ENCODE measurements at places on chromosomes 13 and 19. TPM values are rescaled to one million over a fixed set of nuclear protein-coding genes. Genes with fewer than 3 reads are reported as not detected.

ZNF99 gene
- not detected for total RNA-seq

MATK gene
- 2.8 TPM for total RNA-seq

GRCh38 chr19:41570639-41571112 lies 5.3 kb upstream of the CEACAM21 start:
- no peaks in the 10 kb centered on the region for H3K36me3 ChIP-seq
- H3K4me1 ChIP-seq, result no peaks in the 10 kb centered on the region
- no peak overlapping the region for H3K27ac ChIP-seq
- DNase-seq, result peak; percentile 88

TMEM59L gene
- 1.4 TPM for total RNA-seq

FAM174C gene
- total RNA-seq, result 4.8 TPM

PRKCG gene
- 3.3 TPM for total RNA-seq

FXYD5 gene
- 11.6 TPM for total RNA-seq

DNA sequence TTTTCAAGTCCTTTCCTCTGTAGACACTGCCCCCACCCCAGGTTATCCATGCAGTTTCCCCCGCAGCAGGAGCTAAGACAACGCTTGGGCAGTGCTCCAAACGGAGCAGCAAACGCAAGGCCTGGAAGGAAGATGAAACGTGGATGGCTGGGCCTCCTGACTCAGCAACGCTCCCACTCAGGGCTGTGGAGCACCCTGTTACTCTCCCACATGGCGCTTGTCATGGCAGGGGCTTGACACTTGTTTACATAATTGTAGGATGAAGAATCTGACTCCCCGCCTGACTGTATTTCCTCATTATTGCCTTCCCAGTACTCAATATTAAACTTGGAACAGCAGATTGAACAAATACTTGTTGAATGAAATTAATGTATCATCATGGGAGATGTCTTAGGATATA lies 799 bp upstream of the C1QTNF9B start:
- no peaks in the 10 kb centered on the region for H3K4me1 ChIP-seq
- DNase-seq, result no peak
- H3K36me3 ChIP-seq, result no peaks in the 10 kb centered on the region
- H3K4me3 ChIP-seq, result no peak overlapping the region
- peaks cover 12% of the 10 kb centered on the region for H3K27me3 ChIP-seq

DNA sequence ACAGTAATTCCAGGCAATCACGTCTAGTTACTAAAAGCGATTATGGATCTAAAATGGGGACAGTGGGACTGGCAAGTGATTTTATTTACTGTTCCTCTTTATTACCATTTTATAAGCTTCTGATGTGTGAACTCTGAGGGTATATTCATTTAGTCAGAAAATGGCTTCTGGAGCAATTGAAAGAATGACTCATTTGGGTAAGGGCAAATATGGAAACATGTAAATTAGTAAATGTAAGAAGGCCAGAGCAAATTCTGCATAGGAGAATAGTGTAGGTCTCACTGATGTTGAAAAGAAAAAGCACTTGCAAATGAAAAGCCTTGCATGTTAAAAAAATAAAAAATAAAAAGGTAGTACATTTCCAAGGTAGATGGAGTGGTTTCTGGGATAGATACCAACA lies 262.2 kb downstream of the KLF5 start:
- H3K27ac ChIP-seq, result no peak overlapping the region
- H3K27me3 ChIP-seq, result no peaks in the 10 kb centered on the region
- DNase-seq, result no peak
- H3K4me3 ChIP-seq, result no peak overlapping the region

DNA sequence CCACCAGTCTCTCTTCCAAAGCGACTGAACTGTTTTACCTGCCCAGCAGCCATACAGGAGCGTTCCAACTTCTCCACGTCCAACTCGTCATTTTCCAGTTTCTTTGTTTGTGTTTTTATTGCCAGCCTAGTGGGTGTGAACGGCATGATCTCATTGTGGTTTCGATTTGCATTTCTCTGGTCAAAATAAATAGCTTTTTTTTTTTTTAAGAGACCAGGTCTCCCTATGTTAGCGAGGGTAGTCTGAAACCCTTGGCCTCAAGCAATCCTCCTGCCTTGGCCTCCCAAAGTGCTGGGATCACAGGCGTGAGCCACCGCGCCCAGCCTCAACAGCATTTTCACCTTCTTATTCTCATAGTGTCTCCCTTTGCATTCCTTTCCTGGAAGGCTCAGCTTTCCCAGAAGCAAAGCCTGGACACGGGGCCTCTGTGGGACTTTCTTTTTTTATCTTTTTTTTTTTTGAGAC lies 4.2 kb upstream of the JSRP1 start:
- no peak overlapping the region for H3K27ac ChIP-seq
- no peaks in the 10 kb centered on the region for H3K27me3 ChIP-seq
- H3K4me1 ChIP-seq, result no peaks in the 10 kb centered on the region
- H3K4me3 ChIP-seq, result no peak overlapping the region
- H3K36me3 ChIP-seq, result no peaks in the 10 kb centered on the region

- H3K36me3 ChIP-seq, result no peaks in the 10 kb centered on the region
- no peak overlapping the region for H3K4me3 ChIP-seq
- no peak overlapping the region for H3K27ac ChIP-seq
- no peaks in the 10 kb centered on the region for H3K4me1 ChIP-seq
- H3K27me3 ChIP-seq, result no peaks in the 10 kb centered on the region
- DNase-seq, result no peak
These were observed 57.5 kb downstream of the CPAMD8 start for GRCh38 chr19:16969135-16969534.

ADGRE3 gene
- not detected for total RNA-seq

DNA sequence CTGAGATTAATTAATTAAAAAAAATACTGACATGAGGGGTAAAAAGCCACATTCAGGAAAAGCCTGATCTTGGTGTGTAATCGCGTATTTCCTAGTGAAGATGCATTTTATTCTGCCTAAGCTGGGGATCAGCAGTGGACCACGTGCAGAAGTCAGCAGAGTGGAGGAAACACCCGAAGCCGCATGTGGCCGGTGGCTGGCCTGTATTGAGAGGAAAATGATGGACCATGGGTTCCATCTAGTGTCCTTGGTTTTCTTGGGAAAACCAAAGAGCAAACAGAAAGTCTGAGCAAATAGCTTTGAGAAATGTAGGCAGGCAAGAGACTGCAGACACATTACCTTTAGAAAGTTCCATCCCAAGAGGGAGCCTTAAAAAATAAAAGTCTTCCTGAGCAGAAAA lies 23.7 kb upstream of the SHISA2 start:
- H3K4me3 ChIP-seq, result no peak overlapping the region
- peak; percentile 52 for DNase-seq
- H3K27me3 ChIP-seq, result no peaks in the 10 kb centered on the region
- H3K4me1 ChIP-seq, result no peaks in the 10 kb centered on the region

GRCh38 chr13:24866488-24866887 lies 102.5 kb downstream of the RNF17 start:
- DNase-seq, result no peak
- no peaks in the 10 kb centered on the region for H3K36me3 ChIP-seq
- no peak overlapping the region for H3K4me3 ChIP-seq
- no peaks in the 10 kb centered on the region for H3K4me1 ChIP-seq

ERVV-1 gene
- not detected for total RNA-seq

DNA sequence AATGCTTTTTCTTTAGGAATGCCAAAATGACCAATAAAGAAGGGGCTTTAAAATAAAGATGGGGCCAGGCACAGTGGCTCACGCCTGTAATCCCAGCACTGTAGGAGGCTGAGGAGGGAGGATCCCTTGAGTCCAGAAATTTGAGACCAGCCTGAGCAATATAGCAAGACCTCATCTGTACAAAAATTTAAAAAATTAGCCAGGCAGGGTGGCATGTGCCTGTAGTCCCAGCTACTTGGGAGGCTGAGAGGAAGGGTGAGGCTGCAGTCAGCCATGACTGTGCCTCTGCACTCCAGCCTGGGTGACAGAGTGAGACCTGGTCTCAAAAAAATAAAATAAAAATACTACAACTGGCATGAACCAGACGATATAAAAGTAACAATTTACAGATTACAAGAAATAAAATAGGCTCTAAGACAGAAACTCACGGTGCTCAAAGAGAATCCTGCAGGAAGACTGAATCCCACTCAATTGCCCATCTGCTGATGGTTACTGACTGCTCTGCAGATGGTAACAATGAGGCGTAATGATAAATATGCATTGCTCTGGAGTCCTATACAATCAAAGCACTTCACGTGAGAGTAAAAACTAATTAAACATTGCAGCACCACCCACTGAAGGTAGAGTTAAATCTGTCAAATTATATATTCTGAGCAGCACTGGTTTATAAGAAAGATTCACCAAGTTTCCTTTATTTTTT lies 93.2 kb downstream of the LHFPL6 start:
- no peaks in the 10 kb centered on the region for H3K27me3 ChIP-seq
- peaks cover 19% of the 10 kb centered on the region for H3K4me1 ChIP-seq
- no peak overlapping the region for H3K4me3 ChIP-seq
- DNase-seq, result no peak

ERICH6B gene
- not detected for total RNA-seq

GRCh38 chr19:23346696-23347095 lies 48.6 kb downstream of the ZNF91 start:
- no peaks in the 10 kb centered on the region for H3K4me1 ChIP-seq
- H3K4me3 ChIP-seq, result no peak overlapping the region
- no peak for DNase-seq
- H3K36me3 ChIP-seq, result peaks cover 18% of the 10 kb centered on the region

RNF17 gene
- not detected for total RNA-seq

GRCh38 chr13:78659732-78660494 lies 958 bp upstream of the OBI1 start:
- peaks cover 9% of the 10 kb centered on the region for H3K4me1 ChIP-seq
- no peak for DNase-seq
- H3K27ac ChIP-seq, result no peak overlapping the region
- H3K27me3 ChIP-seq, result peaks cover 14% of the 10 kb centered on the region

GRCh38 chr13:107847406-107847805 lies 367.9 kb downstream of the LIG4 start:
- DNase-seq, result peak; percentile 63
- no peak overlapping the region for H3K27ac ChIP-seq
- no peaks in the 10 kb centered on the region for H3K27me3 ChIP-seq
- H3K36me3 ChIP-seq, result no peaks in the 10 kb centered on the region
- H3K4me1 ChIP-seq, result peaks cover 62% of the 10 kb centered on the region
- no peak overlapping the region for H3K4me3 ChIP-seq

DNA sequence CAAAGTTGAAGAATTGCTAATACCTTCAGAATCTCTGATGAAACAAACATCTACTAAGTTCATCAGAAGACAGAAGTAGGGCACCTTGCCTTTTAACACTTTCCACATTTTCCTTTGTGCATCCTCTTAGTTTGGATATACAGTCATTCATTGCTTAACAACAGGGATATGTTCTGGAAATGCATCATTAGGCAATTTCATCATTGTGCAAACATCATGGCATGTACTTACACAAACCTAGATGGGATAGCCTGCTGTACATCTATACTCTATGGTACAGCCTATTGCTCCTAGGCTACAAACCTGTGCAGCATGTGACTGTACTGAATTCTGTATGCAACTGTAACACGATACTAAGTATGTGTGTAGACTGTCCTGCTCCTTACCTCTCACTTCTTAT lies 169.8 kb downstream of the SUCLA2 start:
- H3K4me3 ChIP-seq, result no peak overlapping the region
- H3K27me3 ChIP-seq, result no peaks in the 10 kb centered on the region
- no peak for DNase-seq
- peaks cover 11% of the 10 kb centered on the region for H3K4me1 ChIP-seq
- no peaks in the 10 kb centered on the region for H3K36me3 ChIP-seq

DNA sequence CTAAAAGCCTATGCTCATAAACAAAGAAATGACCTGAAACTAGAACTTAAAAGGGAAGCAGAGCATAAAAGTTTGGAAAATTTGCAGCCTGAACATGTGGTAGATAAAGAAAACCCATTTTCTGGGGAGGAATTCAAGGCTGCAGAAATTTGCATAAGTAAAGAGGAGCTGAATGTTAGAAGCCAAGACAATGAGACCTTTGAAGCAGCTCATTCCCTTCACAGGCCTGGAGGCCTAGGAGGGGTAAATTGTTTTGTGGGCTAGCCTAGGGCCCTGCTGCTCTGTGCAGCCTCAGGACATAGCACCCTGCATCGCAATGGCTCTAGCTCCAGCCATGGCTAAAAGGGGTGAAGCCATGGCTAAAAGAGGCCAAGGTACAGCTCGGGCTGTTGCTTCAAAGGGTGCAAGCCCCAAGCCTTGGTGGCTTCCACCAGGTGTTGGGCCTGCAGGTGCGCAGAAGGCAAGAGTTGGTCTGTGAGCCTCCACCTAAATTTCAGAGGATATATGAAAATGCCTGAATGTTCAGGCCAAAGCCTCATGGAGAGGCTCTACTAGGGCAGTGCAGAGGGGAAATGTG lies 38.3 kb downstream of the ZIC2 start:
- H3K4me1 ChIP-seq, result no peaks in the 10 kb centered on the region
- H3K36me3 ChIP-seq, result no peaks in the 10 kb centered on the region
- H3K4me3 ChIP-seq, result no peak overlapping the region
- H3K27me3 ChIP-seq, result no peaks in the 10 kb centered on the region
- no peak overlapping the region for H3K27ac ChIP-seq
- no peak for DNase-seq

DNA sequence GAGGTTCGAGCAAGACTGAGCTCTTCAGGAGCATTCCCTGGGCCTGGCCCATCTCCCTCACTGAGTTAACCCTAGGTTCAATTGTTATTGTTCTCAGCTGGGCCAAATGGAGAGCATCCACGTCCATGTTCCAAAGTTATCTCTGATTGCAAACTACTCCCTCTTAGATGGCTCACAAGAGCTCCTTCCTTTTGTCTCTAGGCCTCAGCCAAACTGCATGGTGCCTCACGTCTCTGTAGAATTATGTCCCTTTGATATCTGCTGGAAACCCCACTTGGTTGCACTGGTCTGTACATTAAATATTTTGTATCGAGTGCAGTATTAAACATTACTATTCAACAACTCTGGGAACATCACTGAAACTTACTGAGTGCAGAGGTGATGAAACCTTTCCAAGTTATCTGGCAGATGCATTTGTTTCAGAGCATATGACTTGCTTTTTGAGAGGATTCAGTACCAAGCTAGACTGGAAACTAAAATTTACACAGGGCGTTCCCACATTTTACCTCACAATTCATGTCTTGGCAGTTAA lies 38.1 kb downstream of the DOCK9 start:
- no peaks in the 10 kb centered on the region for H3K36me3 ChIP-seq
- no peak overlapping the region for H3K4me3 ChIP-seq
- no peak overlapping the region for H3K27ac ChIP-seq
- no peaks in the 10 kb centered on the region for H3K27me3 ChIP-seq
- DNase-seq, result no peak

DNA sequence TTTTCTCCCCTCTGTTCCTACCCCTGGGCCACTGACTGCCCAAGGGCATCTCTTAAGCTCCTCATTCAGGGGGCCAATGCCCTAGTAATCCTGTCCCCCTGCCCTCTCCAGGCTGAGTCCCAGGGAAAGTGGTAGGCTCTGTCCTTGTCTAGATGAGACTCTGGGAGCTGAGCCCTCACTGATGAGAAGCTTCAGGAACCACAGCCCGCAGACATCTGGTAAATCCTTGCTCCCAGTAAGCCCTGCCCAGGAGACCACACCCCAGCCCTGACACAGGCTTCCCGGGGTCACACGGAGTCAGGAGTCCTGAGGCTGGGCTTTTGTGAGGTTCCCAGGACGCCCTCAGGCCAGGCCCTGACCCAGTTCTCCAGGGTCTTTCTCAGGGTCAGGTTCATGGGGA lies 1.9 kb downstream of the CEACAM4 start:
- H3K4me3 ChIP-seq, result no peak overlapping the region
- DNase-seq, result no peak
- no peaks in the 10 kb centered on the region for H3K27me3 ChIP-seq
- no peaks in the 10 kb centered on the region for H3K4me1 ChIP-seq
- no peaks in the 10 kb centered on the region for H3K36me3 ChIP-seq

Data from neural progenitor cell (in vitro differentiated cells).